ENCODE measurements at places on chromosomes 5 and 9.

GRCh38 chr9:35652829-35653209 lies 2.1 kb upstream of the SIT1 start:
- H3K4me1 ChIP-seq: no peaks in the 10 kb centered on the region
- no peaks in the 10 kb centered on the region for H3K27me3 ChIP-seq
- no peak overlapping the region for H3K4me3 ChIP-seq
- DNase-seq: no peak

GRCh38 chr9:21682981-21683380 lies 119.5 kb upstream of the MTAP start:
- H3K27ac ChIP-seq: peak overlapping the region; percentile 80
- peaks cover 89% of the 10 kb centered on the region for H3K4me1 ChIP-seq
- H3K27me3 ChIP-seq: no peaks in the 10 kb centered on the region
- H3K4me3 ChIP-seq: no peak overlapping the region
- DNase-seq: peak; percentile 51

GRCh38 chr9:6113312-6113711 lies 97.9 kb upstream of the RANBP6 start:
- no peaks in the 10 kb centered on the region for H3K4me1 ChIP-seq
- DNase-seq: no peak
- H3K27me3 ChIP-seq: no peaks in the 10 kb centered on the region
- H3K4me3 ChIP-seq: no peak overlapping the region
- no peaks in the 10 kb centered on the region for H3K36me3 ChIP-seq

DNA sequence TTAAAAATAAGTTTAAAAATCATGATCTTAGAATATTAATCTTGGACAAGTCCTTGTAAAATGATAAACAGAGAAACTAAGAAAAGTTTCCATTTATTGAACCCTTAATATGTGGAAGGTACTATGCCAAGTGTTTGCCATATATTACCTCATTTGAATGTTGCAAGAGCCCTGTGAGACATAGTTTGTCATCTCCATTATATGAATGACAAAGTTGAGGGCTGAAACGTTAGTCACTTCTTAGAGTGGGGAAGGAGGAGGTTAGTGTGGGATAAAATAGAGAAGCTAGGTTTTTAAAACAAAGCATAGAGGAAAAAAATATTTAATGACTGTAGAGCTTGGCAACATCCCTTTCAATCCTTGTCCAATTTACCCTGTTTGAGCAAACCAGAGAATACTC lies 2.0 kb downstream of the TNC start:
- H3K27ac ChIP-seq: no peak overlapping the region
- H3K36me3 ChIP-seq: no peaks in the 10 kb centered on the region
- no peaks in the 10 kb centered on the region for H3K27me3 ChIP-seq
- H3K4me1 ChIP-seq: no peaks in the 10 kb centered on the region

DNA sequence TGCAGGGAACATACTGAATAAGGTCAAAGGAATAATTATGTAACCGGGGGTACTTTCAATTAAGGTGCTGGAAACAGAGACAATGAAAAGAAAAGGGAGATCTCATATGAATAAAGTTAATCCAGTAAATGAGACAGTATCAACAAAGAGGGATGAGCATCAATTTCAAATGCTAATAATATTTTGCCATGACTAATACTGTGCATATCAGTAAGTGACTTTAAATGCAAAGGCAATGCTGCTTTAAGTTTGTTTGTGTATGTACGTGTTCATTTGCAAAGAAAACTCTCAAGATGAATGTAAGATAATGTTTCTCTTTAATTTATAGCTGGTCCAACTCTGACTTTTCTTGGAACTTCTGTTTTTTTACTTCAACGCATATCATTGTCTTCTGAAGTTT lies 139.9 kb downstream of the PDE4D start:
- H3K4me3 ChIP-seq: no peak overlapping the region
- no peaks in the 10 kb centered on the region for H3K36me3 ChIP-seq
- no peak for DNase-seq
- no peak overlapping the region for H3K27ac ChIP-seq
- H3K4me1 ChIP-seq: peaks cover 17% of the 10 kb centered on the region
- H3K27me3 ChIP-seq: no peaks in the 10 kb centered on the region

GRCh38 chr9:129630967-129631673 lies 5.2 kb downstream of the NTMT1 start:
- peaks cover 23% of the 10 kb centered on the region for H3K36me3 ChIP-seq
- H3K4me3 ChIP-seq: no peak overlapping the region
- no peaks in the 10 kb centered on the region for H3K27me3 ChIP-seq
- peaks cover 16% of the 10 kb centered on the region for H3K4me1 ChIP-seq
- no peak for DNase-seq

DNA sequence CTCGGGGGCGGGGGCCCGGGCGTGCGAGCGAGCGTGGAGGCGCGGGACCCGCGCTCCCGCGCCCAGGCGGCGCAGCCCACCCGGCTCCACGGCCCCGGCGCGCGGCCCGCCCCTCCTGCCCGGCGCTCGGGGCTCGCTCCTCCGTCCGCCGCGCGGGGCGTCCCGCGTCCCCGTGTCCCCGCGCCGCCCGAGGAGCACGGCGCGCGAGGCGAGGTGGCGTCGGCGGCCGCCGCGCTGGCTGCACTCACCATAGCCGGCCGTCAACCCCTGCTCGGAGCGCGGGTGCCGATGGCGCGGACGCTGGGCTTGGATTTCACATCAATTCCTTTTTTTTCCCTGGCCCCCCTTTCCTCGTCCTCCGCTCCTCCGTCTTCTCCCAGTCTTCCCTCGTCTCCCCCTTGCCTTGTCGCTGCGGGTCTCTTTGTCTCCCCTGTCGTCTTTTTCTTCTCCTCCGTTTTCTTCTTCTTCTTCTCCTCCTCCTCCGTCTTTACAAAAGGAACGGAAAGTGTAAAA lies 494 bp downstream of the PTCH1 start:
- peaks cover 6% of the 10 kb centered on the region for H3K27me3 ChIP-seq
- peaks cover 28% of the 10 kb centered on the region for H3K4me1 ChIP-seq
- DNase-seq: no peak
- peak overlapping the region; percentile 46 for H3K4me3 ChIP-seq
- H3K27ac ChIP-seq: no peak overlapping the region
- no peaks in the 10 kb centered on the region for H3K36me3 ChIP-seq

DNA sequence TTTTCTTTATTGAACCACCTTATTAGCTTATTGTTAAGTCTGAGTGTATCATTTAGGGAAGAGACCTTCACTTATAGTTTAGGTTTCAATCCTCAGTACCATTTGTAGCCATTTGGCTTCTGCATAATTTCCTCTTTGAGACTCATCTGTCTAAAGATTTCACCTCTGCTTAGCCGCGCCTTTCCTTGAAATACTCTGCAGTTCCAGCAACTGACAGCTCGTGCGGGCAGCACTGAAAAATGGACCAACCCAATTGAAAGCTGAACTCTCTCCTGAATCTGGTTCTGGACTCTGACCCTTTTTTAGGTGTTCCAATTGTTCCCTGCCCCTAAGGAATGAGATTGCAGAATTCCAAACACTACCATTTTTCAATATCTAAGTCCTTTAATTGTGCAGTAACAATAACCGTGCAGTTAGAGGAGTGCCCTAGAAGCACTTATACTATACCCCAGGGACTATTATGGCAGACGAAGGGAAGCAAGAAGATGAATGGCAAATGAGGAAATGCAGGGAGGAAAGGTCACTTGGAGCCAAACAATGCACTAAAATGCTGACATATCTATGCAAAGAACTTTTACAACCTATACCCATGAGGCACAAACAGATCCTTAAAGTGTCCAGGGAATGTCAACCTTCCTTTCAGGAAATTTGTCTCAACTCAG lies 50.1 kb upstream of the PDE4D start:
- H3K27ac ChIP-seq: no peak overlapping the region
- no peaks in the 10 kb centered on the region for H3K4me1 ChIP-seq
- DNase-seq: no peak
- peaks cover 4% of the 10 kb centered on the region for H3K27me3 ChIP-seq
- H3K36me3 ChIP-seq: no peaks in the 10 kb centered on the region
- no peak overlapping the region for H3K4me3 ChIP-seq

DNA sequence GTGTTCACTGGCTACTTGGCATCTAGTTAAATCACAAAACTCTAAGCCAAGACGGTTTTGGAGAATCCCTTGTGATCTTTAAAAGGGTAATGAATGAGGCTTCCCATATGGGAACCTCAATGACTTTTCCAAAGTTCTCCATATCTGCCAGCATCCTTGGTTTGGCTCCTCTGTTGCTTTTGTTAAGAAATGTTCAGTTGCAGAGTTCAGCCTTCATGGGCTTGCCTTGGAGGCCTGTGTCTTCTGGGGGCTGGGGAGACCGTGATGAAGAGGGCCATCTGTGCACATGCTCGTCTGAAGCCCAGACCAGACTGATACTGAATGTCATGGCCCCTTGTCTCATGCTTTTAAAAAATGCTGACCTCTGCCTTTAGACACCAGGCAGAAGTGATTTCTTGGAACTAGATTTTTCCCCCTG lies 84.3 kb downstream of the RAI14 start:
- H3K27me3 ChIP-seq: no peaks in the 10 kb centered on the region
- no peaks in the 10 kb centered on the region for H3K36me3 ChIP-seq
- no peak for DNase-seq
- no peak overlapping the region for H3K27ac ChIP-seq
- peaks cover 15% of the 10 kb centered on the region for H3K4me1 ChIP-seq
- H3K4me3 ChIP-seq: no peak overlapping the region

GRCh38 chr9:10612641-10613398 lies at the start of gene PTPRD:
TSS of gene PTPRD (minus strand) at chr9:10613002.
- H3K4me3 ChIP-seq: peak within 1 kb of the TSS; percentile 26
- no peak within 1 kb of the TSS for H3K27ac ChIP-seq
- no peaks in the 10 kb centered on the region for H3K4me1 ChIP-seq
- H3K36me3 ChIP-seq: no peaks in the 10 kb centered on the region

- peaks cover 6% of the 10 kb centered on the region for H3K4me1 ChIP-seq
- H3K27ac ChIP-seq: no peak overlapping the region
- H3K36me3 ChIP-seq: no peaks in the 10 kb centered on the region
- no peak overlapping the region for H3K4me3 ChIP-seq
These were observed 41.9 kb upstream of the PLPP6 start for GRCh38 chr9:4620057-4620765.

- no peaks in the 10 kb centered on the region for H3K27me3 ChIP-seq
- no peak overlapping the region for H3K27ac ChIP-seq
- H3K4me3 ChIP-seq: no peak overlapping the region
- H3K4me1 ChIP-seq: peaks cover 26% of the 10 kb centered on the region
- DNase-seq: no peak
- no peaks in the 10 kb centered on the region for H3K36me3 ChIP-seq
These were observed 36.9 kb upstream of the ANGPTL2 start for GRCh38 chr9:127159325-127159801.

- no peak overlapping the region for H3K27ac ChIP-seq
- no peak for DNase-seq
- H3K27me3 ChIP-seq: no peaks in the 10 kb centered on the region
- H3K4me1 ChIP-seq: peaks cover 27% of the 10 kb centered on the region
- no peaks in the 10 kb centered on the region for H3K36me3 ChIP-seq
- H3K4me3 ChIP-seq: no peak overlapping the region
These were observed 860.1 kb downstream of the PTPRD start for GRCh38 chr9:9752722-9753121.

DNA sequence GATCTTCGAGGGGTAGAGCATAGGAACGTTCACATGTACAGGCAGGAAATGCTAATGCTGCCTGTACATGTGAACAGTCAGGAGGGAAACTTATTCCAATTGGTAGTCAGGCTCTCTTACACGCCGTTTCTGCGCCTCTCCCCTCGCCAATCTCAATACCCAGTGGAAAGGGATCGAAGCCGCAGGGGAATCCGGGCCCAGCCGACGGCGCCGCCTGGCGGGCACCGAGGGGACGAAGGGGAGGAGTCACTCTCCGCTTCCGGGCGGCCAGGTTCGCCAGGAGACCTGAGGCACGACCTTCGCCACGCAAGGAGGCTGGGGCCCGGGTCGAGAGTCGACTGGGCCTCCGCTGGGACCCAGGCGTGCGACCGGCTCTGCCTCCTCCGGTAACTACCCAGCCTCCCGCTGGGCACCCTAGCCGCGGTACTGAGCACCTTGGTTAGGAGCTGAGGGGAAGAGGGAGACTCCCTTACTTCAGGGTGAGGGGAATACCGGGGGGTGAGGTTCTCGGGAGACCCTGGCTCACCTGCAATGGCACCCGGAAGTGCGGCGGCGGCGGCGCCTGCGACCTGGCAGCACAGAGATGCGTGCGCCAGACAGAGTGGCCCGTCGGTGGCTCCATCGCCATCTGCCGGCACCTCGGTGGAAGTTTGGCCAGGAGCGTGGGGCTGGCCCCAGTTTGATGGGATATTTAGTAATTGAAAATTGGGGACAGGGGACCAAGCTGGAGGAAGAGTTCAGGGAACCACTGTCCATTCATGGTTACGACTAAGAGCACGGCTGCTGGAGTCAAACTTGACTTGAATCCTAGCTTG lies at the start of gene PIGO:
Gene PIGO, minus strand, starts transcription at position 557 of the 815 bp plus-strand sequence. CDS start 1,026 bp downstream, outside the sequence.
- H3K4me1 ChIP-seq: peaks cover 2% of the 10 kb centered on the region
- no peaks in the 10 kb centered on the region for H3K27me3 ChIP-seq
- H3K4me3 ChIP-seq: peak within 1 kb of the TSS; percentile 69

DNA sequence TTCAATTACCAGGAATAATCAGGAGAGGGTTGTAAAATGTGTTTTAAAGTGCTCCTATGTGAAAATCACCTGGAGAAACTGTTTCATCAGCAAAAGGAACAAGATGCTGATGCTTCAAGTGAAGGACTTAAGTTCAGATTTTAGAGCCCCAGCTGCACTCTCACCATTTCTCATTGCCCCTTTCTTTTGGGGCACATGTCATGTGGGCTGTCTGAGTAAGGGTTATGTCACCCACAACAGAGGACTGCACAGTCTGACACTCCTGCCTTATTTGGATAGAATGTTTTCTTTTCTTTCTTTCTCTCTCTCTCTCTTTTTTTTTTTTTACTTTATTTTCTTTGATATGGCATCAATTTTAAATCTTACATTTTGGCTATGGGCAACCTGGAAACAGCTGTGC lies 204.1 kb upstream of the EFNA5 start:
- no peak overlapping the region for H3K27ac ChIP-seq
- H3K4me3 ChIP-seq: no peak overlapping the region
- H3K27me3 ChIP-seq: no peaks in the 10 kb centered on the region
- no peaks in the 10 kb centered on the region for H3K36me3 ChIP-seq
- peaks cover 4% of the 10 kb centered on the region for H3K4me1 ChIP-seq

DNA sequence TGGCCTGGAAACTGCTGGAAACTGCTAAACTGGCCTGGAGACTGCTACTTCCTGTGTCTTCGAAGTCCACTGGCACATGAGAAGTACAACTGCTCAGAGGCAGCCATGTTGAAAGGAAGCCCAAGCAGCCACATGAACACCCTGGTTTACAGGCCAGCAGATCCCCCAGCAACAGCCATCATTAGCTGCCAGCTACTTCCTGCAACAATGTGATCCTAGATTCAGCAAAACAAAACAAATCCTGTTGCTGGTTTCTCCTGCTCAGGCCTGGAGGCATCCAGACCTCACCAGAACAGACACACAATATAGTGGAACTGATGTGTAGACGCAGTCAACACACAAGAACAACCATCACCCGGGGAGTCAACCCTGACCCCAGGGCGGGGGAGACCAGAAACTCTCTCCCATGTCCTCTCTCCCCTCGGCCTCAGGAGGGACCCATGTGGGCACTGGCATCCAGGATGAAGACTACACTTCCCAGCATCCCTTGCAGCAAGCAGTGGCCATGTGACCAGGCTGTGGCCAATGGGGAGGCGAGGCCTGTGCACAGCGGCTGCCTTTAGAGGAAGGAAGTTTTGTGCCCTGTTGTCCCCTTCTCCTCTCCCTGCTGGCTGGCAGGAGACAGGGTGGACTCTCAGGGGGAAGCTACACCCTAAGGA lies 9.2 kb upstream of the LCN15 start:
- H3K36me3 ChIP-seq: no peaks in the 10 kb centered on the region
- peak; percentile 42 for DNase-seq
- H3K27ac ChIP-seq: no peak overlapping the region
- peaks cover 8% of the 10 kb centered on the region for H3K27me3 ChIP-seq
- H3K4me3 ChIP-seq: no peak overlapping the region
- H3K4me1 ChIP-seq: no peaks in the 10 kb centered on the region
